ENCODE measurements at places on chromosomes 2 and 18.

- DNase-seq, result no peak
Observed at GRCh38 chr2:10901160-10901939, 10.4 kb upstream of the KCNF1 start.

- DNase-seq, result no peak
Observed at GRCh38 chr2:319059-319600, 31.2 kb upstream of the ALKAL2 start.

DNA sequence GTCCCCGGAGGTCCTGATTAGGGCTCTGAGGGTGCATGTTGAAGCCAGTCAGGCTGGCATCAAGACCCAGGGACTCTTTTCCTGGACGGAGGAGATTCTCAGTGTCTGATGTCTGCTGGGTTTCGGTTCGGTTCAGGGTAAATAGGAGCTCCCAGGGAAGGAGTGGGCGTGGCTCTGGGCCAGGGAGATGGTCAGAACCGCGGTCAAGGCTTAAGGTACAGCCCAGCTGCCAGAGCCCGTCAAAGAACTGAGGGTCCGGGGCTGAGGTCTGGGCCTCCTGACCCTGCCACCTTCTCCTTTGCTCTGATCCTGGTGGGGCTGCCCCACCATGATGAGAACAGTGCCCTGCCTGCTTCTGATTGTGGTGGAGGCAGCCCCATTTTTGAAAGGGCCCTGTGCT is 39.8 kb downstream of the LPIN1 start:
- no peak for DNase-seq

DNA sequence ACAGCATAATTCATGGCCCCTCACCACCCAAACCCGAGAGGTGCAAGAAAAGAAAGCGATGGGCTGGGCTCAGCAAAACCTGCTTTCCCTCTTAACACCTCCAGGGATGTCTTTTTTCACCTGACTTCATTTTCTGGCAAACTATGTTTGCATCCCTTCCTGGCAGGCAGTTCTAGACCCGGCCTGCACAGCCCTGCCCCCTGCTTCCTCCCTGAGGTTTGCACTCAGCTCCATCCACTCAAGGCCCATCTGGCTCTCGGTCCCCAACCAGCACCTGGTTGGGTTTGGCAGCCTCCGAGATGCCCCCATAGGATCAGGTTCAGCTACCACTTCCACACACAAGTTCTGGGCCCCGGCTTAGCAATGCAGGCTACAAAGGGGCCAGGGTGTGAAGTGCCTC is 185.7 kb downstream of the SMAD7 start:
- no peak for DNase-seq

- no peak for DNase-seq
Observed at GRCh38 chr18:59182673-59183072, 37.3 kb upstream of the GRP start.

GRCh38 chr2:132448771-132449170 is 32.2 kb downstream of the GPR39 start:
- DNase-seq, result no peak

DNA sequence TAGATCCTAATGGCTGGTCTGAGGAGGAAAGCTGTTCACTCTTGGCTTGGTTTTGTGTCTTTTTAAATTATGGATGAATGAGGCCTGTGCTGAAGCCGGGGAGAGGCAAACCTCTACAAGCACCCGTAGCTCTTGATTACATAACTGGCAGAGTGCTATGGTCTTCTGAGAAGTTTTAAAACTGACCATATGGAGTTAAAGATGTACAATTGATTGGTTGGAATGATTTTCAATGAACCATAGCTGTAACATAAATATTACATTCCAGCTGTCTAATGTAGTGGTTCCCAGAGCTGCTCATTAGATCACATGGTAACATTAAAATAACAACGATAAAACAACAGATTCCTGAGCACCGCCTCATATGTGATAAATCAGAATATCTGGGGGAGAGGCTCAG is 71.1 kb upstream of the MAP4K3 start:
- no peak for DNase-seq

GRCh38 chr2:27636766-27637165 is 7.9 kb downstream of the GPN1 start:
- no peak for DNase-seq

- no peak for DNase-seq
Observed at GRCh38 chr18:1015777-1016176, 111.1 kb downstream of the ADCYAP1 start.

DNA sequence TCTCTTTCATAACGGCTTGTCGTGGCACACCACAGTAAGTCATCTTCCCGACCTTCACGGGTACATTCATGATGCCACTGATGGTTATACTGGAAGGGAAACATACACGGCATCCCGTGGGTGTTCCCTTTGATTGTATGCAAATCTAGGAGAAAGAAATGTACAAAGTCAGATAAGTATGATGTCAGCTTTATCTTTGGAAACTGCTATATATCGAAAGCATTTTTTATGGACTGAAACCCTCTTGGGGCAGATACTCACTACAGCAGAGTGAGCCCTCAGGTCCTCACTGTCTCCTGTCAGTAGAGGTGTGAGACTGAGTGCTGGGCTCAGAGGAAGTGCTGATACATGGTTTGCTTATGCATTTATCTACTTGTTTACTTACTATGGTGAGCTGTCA is 20.4 kb downstream of the PLA2R1 start:
- no peak for DNase-seq

DNA sequence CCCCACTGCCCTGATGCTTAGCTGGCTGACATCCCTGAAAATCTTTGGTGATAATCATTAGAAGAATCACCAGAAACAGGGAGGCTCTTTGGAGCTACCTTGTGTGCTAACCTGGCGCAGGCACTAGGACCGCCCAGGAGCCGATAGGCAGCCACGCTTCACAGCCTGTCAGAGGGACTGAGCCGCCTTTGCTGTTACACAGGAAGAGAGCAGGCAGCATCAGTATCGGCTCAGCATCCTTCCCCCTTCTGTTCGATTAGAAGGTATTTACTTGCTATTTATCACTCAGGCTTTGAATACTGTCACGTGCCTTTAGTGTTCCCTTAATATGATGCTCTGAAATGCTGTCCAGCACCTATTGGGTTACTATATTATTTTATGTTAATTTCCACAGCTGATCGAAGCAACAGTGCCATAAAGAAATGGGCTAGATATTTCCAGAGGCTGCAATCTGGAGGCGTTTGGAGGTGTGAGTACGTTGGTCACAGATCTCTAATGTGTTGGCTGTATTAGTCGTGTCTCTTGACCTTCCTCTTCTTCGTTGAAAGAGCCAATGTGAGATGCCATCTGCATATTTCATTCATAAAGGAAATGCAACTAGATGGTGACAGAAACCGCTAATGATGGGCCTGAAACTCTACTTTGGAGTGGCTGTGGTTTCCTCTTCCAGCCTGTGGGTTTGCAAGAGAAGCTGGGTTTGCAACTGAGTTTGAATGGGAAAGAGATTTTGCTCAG is 110.4 kb upstream of the RAB27B start:
- no peak for DNase-seq

DNA sequence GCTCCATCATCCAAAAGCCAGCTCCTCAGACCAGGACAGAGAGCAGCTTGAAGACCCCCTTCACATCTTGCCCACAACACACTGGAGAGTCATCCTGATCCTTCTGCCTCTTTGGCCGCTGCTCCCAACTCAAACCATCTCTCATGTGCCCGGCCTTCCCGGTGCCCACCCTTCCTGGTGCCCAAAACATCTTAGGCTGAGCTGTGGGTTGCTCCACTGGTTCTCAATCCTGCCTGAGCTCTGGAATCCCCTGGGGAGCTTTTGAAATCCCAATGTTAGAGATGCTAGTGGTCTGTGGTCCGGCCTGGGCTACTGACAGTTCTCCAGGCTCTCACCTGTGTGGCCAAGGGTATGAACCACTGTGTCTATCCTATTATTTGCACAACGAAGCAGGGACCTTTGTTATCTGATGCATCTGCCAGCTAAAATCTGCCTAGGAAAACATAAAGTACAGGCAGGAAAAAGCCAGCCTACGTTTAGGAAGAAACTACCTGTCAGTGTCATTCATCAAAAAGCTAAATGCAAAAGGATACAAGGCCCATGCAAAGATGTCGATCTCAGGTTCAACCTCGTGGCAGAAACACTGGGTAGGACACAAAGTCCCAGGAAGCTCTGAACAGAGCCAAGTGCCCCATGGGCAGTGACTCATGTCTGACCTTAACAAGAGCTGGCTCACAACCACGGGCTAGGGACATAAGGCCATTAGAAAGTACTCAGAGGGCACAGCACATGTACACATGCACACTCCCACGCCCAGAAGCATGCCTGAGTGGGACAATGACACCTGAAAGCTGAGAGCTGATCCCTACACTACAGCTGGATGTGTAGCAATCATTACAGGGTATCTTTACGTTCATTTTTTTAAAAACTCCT is 30.8 kb downstream of the TBC1D8 start:
- DNase-seq, result no peak

DNA sequence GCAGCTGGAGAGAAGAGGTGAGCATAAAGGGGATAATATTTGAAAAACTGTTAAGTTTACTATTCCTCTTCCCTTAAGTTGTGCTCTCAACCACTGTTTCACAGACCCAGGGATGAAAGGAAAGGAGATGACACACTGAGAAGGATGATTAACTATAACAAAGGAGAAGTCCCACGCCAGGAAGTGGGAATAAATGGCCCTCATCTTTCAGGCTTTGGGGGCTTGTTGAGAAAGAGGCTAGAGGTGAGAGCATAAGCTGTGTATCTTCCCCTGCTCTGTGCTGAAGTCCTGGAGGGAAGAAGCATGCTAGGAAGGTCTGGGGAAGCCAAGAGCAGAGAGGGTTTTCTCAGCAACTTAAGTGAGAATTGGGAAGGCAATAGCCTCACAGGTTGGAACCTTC is 399.1 kb upstream of the ATP5MC3 start:
- DNase-seq, result no peak

GRCh38 chr2:70934981-70935380 is 719 bp upstream of the ATP6V1B1 start:
- DNase-seq, result no peak

DNA sequence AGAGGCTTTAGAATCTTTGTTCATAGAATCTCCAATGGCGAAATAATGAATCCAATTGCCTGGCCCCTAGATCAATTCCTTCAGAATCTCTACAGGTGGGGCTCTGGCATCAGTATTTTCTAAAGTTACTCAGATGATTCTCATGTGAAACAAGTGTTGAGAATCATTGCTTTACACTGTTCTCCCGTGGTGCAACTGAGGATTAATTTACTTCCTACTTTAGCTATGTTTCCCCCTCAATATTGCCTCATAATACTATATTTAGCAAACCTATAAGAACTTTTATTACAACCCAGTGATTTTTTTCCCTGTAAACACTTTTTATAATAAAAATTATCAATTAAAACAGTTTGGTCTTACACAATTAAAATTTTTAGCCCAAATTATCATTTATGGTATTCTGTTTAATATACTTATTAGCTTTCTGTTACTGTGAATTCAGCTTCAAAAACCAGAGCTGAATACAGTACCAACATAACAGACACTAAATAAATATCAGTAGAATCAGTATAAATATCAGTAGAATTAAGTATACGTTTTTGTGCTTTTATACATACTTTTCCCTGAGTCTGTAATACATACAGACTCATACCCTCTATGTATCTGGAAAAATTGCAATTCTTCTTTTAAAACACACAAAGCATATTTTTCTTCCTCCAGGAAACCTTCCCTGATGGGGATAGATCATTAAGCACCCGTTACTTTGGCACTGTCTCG is 20.8 kb downstream of the SLC38A11 start:
- no peak for DNase-seq
